Parietal lobe (tissue), 2 donors: ENCODE measurements at places on chromosomes 7 and 10. TPM values are rescaled to one million over a fixed set of nuclear protein-coding genes. Genes with fewer than 3 reads are reported as not detected.

The ADGRA1 gene
- total RNA-seq: 5.3 TPM

The SP4 gene
- total RNA-seq: 84.5 TPM

The COL28A1 gene
- 1.3 TPM for total RNA-seq

The SPDYE6 gene
- total RNA-seq: not detected

The MMS19 gene
- total RNA-seq: 94.8 TPM

The GIMAP2 gene
- total RNA-seq: 1.9 TPM

The PKD2L1 gene
- not detected for total RNA-seq

The DTX2 gene
- 5.6 TPM for total RNA-seq

The NRCAM gene
- 170 TPM for total RNA-seq

The UCN3 gene
- not detected for total RNA-seq

The ACTR3C gene
- 12.2 TPM for total RNA-seq
